ENCODE measurements at places on chromosomes 7 and 10. TPM values are rescaled to one million over a fixed set of nuclear protein-coding genes. Genes with fewer than 3 reads are reported as not detected.

GRCh38 chr10:78433076-78433595 is 399.5 kb downstream of the RPS24 start:
- H3K27me3 ChIP-seq = no peaks in the 10 kb centered on the region
- H3K4me3 ChIP-seq = no peak overlapping the region
- peak; percentile 50 for DNase-seq
- H3K36me3 ChIP-seq = no peaks in the 10 kb centered on the region
- peaks cover 18% of the 10 kb centered on the region for H3K4me1 ChIP-seq

DNA sequence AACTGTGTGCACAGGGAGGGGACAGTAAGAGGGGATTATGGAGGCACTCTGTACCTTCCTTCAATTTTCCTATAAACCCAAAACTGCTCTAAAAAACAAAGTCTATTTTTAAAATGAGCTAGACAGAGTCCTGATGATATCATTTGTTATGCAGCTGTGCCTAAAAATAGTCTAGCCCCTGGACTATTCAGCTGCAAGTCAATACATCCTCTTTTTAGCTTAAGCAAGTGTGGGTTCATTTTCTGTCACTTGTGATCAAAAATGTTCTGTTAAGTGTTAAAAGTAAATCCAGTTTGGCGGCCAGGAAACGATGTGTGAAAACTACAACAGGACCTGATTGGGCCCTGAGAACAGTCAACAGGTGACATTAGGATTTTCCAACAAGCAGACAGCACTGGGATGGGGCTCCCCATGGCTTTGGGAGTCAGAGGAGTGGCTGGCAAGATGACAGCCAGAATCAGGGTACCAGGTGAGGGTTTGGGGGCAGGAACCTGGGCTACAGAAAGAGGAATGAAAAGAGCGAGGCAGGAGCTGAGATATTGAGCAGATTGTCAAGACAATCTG is 33.9 kb downstream of the FAM107B start:
- no peaks in the 10 kb centered on the region for H3K36me3 ChIP-seq
- DNase-seq = no peak
- H3K27me3 ChIP-seq = peaks cover 89% of the 10 kb centered on the region

DNA sequence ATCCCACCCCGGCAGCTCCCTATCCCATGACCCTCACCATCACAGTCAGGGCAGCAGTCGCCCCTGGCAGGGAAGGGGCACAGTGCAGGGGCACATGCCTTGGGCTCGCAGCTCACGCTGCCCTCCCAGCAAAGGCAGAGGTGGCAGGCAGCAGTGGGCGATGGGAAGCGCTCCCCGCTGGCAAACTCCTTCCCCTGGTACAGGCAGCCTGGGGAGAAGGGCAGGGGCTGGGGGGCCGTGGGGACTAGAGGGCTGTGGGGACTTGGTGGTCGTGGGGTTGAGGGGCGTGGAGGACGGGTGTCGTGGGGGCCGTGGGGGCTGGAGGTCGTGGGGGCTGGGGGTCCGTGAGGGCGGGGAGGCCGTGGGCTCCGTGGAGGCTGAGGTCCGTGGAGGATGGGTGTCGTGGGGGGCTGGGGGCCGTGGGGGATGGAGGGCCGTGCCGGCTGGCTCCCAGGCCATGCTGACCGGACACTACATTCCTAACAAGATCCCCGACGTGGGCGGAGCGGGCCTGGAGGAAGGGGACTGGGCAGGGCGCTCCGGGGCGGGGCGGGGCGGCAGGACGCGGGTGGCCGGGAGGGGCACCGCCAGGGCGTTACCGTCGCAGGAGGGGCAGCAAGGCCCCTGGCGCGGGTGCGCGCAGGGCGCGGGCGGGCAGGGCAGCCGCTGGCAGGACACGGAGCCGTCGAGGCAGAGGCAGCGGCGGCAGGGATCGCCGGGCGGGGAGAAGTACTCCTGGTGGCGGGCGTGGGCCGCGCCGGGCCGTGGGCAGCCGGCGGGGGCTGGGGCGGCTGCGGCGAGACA is 20.0 kb downstream of the KCP start:
- peak; percentile 82 for DNase-seq
- H3K27ac ChIP-seq = no peak overlapping the region

DNA sequence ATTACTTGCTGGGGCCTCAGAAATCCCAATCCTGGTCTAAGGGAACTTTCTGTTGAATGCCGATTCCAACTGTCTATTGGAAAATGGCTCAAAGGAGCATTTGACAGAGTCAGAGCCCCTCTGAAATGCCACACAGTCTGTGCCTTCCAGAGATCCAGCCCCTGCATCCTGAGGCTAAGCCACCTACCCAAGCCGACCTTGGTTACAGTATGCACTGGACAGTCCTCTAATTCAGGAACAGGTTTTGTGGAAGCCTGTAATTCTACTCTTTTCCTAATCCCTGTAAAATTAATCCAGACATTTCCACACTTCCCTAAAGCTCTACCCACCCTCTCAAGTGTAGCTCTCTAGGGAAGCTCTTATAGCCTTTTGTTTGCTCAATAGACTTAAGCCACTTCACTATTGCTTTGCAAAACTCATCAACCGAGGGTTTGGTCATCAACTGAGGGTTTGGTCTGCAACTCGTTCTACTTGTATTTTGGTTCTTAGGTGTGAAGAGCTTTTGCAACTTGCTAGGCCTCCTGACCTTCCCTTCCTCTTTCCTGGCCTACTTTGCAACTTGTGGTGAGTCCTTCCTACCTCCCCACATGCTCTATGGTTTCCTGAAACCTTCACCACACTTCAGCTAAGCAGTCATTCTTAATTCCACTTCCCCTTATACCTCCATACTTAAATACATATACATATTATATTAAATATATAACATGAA is 364.8 kb downstream of the SFMBT2 start:
- H3K4me3 ChIP-seq = no peak overlapping the region
- no peaks in the 10 kb centered on the region for H3K4me1 ChIP-seq
- DNase-seq = no peak
- no peaks in the 10 kb centered on the region for H3K27me3 ChIP-seq
- H3K27ac ChIP-seq = no peak overlapping the region

- DNase-seq = peak; percentile 82
- H3K4me3 ChIP-seq = no peak overlapping the region
- H3K27ac ChIP-seq = no peak overlapping the region
- no peaks in the 10 kb centered on the region for H3K4me1 ChIP-seq
- no peaks in the 10 kb centered on the region for H3K27me3 ChIP-seq
- H3K36me3 ChIP-seq = no peaks in the 10 kb centered on the region
Measured at GRCh38 chr10:113820507-113820906, 33.4 kb downstream of the DCLRE1A start.

DNA sequence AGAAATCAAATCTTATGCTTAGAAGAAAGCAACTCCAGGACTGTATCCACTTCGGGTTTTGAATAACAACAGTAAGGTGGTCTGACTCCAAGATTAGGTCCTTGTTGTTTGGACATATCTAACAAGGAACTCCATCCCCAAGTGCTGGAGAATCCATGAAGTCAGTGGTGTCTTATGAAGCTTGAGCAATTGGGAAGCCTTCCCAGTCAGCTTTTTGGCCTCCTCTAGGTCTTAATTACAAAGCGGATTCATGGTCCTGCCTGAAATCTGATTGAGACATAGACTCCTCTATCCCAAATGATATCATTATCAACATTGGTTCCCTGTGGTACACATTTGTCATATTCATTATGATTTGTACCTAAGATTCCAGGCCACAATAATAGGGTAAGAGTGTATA is 642.6 kb downstream of the AUTS2 start:
- H3K27me3 ChIP-seq = no peaks in the 10 kb centered on the region
- no peak overlapping the region for H3K4me3 ChIP-seq
- no peaks in the 10 kb centered on the region for H3K4me1 ChIP-seq
- no peak overlapping the region for H3K27ac ChIP-seq

DNA sequence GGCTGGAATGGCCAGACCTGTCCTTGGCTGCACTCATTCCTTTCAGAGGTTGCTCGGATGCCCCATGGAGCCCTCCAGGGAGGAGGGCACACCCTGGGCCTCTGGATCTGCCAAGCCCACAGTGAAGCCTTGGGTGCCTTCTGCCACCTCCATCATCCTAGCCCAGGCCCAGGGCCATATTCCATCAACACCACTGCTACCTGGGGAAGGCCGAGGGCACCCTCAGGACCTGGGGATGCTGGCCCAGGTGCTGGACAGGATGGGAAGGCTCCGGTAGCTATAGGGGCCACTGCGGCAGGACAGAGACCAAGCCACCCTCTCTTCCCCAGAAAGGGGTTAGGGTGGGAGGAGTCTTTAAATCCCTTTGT is 810 bp downstream of the OPN4 start:
- H3K27me3 ChIP-seq = no peaks in the 10 kb centered on the region
- H3K27ac ChIP-seq = no peak overlapping the region
- DNase-seq = peak; percentile 21
- no peak overlapping the region for H3K4me3 ChIP-seq
- H3K36me3 ChIP-seq = no peaks in the 10 kb centered on the region

- no peaks in the 10 kb centered on the region for H3K4me1 ChIP-seq
- no peak overlapping the region for H3K4me3 ChIP-seq
- H3K27me3 ChIP-seq = no peaks in the 10 kb centered on the region
- H3K36me3 ChIP-seq = peaks cover 47% of the 10 kb centered on the region
Measured at GRCh38 chr7:139762886-139763285, 14.9 kb downstream of the HIPK2 start.

DNA sequence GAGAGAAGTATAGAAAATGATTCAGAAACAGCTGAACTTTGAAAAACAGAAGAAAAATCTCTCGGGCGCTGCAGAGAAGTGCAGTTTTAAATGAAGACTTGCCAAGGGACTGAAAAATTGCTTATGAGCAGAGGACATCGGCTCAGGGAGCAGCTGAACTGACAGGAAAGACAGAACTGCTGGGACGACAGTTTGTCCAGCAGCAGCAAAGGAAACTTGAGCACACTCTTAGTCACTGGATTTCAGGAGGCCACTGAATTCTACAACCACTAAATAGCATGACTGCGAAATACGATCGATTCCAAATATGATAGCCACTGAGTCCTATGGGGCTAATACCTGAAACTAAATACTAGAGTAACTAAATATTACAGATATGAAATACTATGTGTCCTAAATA is 43.0 kb downstream of the LEP start:
- H3K27me3 ChIP-seq = no peaks in the 10 kb centered on the region
- H3K36me3 ChIP-seq = no peaks in the 10 kb centered on the region
- H3K4me3 ChIP-seq = no peak overlapping the region
- H3K4me1 ChIP-seq = no peaks in the 10 kb centered on the region
- DNase-seq = no peak

DNA sequence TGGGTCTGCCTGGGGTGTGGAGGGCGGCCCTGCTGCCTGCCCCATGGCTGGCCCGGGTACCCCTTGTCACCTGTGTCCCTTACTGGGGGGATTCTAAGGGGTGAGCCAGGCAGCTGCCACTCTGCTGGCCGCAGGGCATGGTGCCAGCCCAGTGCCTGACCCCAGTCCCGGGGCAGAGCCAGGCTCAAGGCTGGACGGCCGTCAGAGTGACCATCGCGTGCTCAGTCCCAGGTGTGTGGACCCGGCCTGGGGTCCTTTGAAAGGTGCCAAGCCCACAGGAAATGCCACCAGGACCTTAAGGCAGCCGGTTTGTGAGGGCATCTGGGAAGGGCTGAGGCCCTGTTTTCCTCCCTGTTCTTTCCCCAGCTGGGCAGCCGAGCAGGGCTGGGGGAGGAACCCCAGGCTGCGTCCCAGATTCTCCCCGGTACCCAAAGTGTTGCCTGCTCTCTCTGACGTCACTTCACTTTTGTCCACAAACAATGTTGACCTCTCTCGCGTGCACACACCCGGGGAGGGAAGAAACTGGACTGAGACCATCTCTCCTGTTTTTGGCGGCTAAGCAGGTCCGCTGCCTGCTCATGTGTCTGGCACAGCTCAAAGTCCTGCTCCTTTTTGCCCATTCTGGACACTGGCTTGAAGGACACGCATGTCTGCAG is 37.6 kb downstream of the PAPOLB start:
- no peak overlapping the region for H3K4me3 ChIP-seq
- peak; percentile 33 for DNase-seq
- no peak overlapping the region for H3K27ac ChIP-seq
- peaks cover 1% of the 10 kb centered on the region for H3K36me3 ChIP-seq
- no peaks in the 10 kb centered on the region for H3K4me1 ChIP-seq

GRCh38 chr10:130618647-130619046 is 482.5 kb downstream of the GLRX3 start:
- DNase-seq = no peak
- H3K36me3 ChIP-seq = no peaks in the 10 kb centered on the region
- no peak overlapping the region for H3K27ac ChIP-seq
- no peak overlapping the region for H3K4me3 ChIP-seq
- H3K4me1 ChIP-seq = no peaks in the 10 kb centered on the region

- no peaks in the 10 kb centered on the region for H3K4me1 ChIP-seq
- H3K36me3 ChIP-seq = no peaks in the 10 kb centered on the region
- peaks cover 19% of the 10 kb centered on the region for H3K27me3 ChIP-seq
- no peak overlapping the region for H3K4me3 ChIP-seq
Measured at GRCh38 chr7:132099163-132099562, 477.1 kb downstream of the PLXNA4 start.

DNA sequence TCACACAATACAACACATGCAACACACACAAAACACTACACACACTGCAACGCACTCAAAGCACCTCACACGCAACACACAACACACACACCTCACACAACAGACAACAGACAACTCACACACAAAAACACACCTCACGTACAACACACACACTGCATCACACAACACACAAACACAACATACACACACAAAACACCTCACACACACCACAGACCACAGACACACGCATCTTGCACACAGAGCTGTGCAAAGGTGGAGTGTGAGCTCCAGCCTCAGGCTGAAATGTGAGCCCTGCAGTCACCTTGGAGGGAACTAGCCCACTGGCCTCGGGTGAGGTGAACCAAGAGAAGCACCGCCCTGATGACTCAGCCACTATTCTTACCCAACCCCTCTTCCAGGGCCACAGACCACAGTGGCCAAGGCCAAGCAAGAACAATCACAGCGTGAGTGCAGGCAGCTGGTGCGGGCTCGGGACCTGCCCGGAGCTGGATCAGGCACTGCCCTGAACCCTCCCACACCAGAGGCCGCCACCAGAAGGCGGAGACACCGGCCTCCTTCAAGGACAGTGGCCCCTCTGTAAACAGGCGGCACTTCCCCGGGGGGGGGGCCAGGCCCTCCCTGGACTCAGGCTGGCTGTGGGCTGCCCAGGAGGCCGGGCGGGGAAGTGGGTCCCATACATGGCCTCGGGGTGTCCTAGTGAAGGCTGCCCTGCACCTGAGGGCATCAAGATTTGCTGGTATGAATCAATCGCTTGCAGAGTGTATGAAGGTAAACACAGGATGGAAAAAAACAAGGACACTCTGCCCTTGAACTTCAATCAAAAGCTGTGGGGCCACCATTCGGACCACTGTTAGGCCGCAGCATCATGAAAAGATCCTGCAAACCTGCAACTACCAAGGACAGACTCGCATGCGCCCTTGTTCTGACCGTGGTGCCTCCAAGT is 106.7 kb downstream of the TNS3 start:
- peaks cover 9% of the 10 kb centered on the region for H3K4me1 ChIP-seq
- H3K27me3 ChIP-seq = no peaks in the 10 kb centered on the region
- no peak overlapping the region for H3K4me3 ChIP-seq
- H3K27ac ChIP-seq = no peak overlapping the region

GRCh38 chr10:4669585-4669984 is 156.4 kb upstream of the AKR1E2 start:
- no peaks in the 10 kb centered on the region for H3K36me3 ChIP-seq
- DNase-seq = no peak
- H3K4me1 ChIP-seq = no peaks in the 10 kb centered on the region
- H3K4me3 ChIP-seq = no peak overlapping the region

- H3K36me3 ChIP-seq = no peaks in the 10 kb centered on the region
- H3K4me3 ChIP-seq = no peak overlapping the region
- peak; percentile 91 for DNase-seq
Measured at GRCh38 chr7:32905175-32905662, 13.7 kb upstream of the KBTBD2 start.

EN2 gene
- total RNA-seq = not detected

ACTA2 gene
- 0.54 TPM for total RNA-seq

SRGN gene
- total RNA-seq = not detected

AUTS2 gene
- total RNA-seq = 83.3 TPM

TAS2R41 gene
- not detected for total RNA-seq

PALD1 gene
- total RNA-seq = 13.7 TPM

CTAGE6 gene
- total RNA-seq = not detected

All from endodermal cell (in vitro differentiated cells).